Lung microvascular endothelial cell (primary cell): ENCODE measurements at places on chromosomes 16 and 17.
A peak's percentile ranks its signal among the peaks of the same experiment; 100 is the strongest.

DNA sequence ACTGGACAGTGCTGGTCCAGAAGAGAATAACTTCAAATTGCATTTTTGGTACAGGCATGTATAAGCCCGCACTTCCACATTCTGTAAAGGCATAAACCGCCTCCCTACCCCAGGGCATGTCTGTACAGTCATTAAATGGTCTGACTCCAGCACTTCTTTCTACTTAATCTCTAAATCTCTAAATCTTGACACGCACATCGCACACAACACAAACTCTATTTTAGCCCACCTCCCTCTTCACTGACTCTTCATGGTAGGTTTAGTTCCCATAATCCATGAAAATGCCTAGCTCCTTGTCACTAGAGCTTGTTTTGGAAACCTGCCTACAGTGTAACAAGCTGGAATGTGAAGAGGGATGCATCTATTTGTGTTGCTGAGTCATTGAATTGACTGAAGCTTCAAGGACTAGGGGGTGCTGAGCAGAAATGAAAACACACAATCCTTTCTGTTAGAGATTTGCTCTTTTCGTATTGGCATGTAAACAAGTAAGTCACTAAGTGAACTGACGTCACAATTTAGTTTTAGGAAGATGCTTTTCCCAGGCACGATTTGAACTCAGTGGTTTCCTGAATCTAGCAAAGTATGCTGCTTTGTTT, 1.6 kb upstream of the DUSP14 start:
- peak; percentile 97 for DNase-seq

GRCh38 chr17:76640550-76641380, 2.8 kb downstream of the ST6GALNAC1 start:
- no peak for DNase-seq

DNA sequence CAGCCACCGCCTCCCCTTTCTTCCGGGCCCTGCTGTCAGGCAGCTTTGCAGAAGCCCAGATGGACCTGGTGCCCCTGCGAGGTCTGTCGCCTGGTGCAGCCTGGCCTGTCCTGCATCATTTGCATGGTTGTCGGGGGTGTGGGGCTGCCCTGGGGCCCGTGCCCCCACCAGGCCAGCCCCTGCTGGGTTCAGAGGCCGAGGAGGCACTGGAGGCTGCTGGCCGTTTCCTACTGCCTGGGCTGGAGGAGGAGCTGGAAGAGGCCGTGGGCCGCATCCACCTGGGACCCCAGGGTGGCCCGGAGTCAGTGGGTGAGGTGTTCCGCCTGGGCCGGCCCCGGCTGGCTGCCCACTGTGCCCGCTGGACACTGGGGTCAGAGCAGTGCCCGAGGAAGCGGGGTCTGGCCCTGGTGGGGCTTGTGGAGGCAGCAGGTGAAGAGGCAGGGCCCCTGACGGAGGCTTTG, 5.5 kb upstream of the TGFB1I1 start:
- no peak for DNase-seq

- DNase-seq, result peak; percentile 80
Observed at GRCh38 chr17:42819939-42820535, 4.0 kb downstream of the BECN1 start.

DNA sequence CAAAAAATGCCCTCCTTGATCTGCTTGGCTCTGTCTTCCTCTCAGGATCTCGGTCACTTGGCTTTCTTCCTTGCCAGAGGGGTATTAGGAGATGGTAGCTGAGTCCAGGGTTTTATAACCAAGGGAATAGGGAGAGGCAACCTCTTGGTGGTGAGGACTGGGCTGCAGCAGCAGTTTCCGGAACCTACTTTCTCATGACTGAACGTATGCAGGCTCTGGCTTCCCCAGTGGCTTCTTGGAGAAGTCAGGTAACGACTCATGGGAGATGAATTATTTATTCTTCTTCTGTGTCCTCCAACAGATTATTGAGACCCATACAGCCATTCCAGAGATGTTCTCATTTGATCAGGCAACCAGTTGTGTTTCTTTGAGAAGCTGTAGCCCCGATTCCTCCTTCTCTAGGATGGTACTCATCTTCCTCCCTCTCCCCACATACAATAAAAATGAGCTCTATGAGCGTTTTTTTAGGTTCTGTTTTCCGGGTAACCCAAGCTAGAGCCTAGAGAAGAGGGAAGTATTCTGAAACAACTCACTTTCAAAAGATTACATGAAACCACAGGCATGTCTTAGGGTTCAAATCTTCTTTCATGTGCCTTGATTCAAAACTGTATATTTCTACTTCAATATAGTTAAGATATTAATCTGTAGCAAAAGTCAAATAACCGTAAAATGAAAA, 22.3 kb upstream of the DHX40 start:
- no peak for DNase-seq

GRCh38 chr17:43024407-43025289, at the start of gene RND2:
Gene RND2, plus strand, starts transcription at chr17:43025231. Its CDS starts 117 bp downstream, at chr17:43025348.
- DNase-seq, result peak; percentile 96

DNA sequence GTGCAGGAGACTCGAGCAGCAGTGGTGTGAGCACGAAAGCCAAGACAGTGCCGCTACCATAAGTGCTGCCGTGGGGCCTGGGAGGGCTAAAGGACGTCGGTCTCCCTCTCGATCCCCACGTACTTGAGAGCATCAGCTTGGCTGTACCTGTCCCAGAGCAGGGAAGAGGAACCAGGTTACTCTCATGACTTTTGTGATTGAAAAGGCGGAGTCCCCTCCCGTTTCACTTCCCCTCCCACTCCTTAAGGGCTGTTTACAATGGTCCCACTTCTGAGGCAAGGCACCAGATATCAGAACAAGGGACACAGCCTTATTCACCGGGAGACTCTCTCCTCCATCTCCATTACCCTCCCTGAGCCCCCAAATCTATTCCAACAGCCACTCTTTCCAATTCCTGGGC, 20.1 kb downstream of the CNTNAP1 start:
- no peak for DNase-seq

DNA sequence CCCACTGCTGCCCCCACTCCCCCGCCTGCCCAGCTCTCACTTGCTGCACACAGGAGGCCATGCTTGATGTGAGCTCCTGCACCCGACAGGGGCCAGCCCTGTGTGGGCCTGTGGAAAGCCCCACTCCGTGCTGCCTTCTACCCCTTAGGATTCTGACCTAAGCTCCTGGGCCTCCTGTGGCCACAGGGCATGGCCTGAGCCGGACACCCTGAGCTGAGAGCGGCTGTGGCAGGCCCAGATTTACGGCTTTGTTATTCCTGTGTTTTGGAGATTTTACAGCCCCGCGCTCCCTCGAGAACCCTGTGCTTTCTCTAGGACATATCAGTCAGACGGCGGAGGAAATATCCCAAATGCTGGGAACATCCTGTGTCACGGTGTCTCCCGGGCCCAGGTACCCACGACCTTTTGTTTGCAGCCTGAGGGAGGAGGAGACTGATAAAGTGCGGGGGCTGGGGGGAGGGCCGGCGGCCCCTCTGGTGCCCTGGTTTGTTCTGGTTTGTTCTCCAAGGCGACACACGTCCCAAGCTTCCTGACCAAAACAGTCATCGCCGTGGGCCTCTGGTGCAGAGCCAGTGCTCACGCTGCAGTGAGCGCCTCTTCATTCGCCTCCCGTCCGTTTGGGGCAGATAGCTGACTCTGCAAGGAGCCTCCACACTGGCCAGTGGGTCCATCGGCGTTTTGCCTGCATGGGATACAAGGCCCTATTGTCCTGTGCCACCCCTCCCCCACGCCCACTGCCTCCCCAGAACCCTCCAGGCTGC, 363.4 kb downstream of the C16orf95 start:
- DNase-seq, result peak; percentile 90

DNA sequence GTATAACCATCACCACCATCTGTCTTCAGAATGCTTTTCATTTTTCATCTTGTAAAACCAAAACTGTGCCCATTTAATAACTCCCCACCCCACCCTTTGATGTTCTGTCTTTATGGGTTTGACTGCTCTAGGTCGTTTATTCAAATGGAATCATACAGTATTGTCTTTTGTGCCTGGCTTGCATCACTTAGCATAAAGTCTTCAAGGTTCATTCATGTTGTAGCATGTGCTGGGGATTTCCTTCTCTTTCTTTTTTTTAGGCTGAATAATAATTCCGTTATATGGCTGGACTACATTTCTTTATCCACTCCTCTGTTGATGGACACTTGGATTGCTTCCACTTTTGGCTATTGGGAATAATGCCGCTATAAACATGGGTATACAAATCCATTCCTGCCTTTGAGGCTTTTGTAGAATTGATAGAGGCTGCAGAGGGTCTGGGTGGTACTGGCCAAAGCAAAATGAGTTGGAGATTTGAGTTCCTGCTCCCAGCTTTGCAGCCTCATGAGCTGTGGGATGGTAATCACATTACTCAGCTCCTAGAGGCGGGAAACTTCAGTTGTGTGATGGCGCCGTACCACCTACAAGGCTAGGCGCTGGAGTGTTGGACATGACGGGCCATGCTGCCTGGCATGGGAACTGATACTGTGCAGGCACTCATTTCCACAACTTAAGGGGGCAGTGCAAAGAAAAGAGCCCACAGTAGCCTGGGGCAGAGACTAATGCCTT, 64.8 kb downstream of the CLEC16A start:
- no peak for DNase-seq

DNA sequence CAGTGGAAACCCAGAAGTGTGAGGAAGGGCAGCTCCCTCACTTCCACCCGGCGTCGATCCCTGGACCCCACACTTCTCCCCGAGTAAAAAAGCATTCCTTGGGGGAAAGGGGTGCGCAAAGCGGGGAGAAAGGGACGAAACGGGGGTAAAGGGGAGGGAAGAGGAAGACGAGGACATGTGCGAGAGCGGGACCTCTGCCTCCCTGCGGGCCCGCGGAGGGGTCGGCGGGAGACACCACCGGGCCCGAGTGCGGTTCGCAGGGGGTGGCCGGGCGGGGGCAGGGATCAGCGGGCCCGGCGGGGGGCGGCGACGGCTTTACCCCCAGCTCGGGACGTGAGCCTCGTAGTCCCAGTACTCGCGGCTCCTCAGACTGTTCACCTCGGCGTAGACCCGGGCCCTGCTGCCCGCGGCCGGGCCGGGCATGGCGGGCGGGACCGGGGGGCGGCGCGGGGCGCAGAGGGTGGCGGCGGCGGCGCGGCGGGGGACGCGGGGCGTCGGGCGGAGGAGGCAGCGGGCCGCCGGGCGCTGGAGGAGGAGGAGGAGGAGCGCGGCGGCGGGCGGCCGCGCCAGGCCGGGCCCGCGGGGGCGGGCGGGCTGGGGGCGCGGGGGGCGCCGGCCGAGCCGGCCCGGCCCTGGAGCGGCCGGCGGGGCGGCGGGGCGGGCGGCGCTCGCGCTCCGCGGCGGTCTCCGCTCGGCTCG, 443 bp downstream of the CSNK2A2 start:
- DNase-seq, result peak; percentile 16

- DNase-seq, result no peak
Observed at GRCh38 chr17:3821101-3821500, 20.1 kb upstream of the ITGAE start.

DNA sequence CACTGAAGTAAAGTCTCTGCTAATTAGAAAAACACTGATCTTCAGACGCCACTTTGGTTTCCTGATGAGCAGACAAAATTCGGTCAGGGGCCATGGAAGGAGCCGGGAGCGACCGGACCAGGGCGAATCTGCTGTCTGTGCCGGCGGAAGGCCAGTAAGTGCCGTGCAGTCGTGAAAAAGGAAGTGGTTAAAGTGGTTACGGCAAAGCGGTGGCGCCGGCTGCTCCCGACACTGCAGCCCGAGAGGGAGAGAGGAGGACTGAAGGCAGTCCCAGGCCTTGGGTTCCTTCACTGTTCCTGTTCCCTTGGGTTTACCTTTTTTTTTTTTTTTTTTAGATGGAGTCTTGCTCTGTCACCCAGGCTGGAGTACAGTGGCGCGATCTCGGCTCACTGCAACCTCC, 17.3 kb upstream of the HEXD start:
- DNase-seq, result no peak

GRCh38 chr17:74354123-74354522, 7.5 kb downstream of the BTBD17 start:
- DNase-seq, result peak; percentile 68

DNA sequence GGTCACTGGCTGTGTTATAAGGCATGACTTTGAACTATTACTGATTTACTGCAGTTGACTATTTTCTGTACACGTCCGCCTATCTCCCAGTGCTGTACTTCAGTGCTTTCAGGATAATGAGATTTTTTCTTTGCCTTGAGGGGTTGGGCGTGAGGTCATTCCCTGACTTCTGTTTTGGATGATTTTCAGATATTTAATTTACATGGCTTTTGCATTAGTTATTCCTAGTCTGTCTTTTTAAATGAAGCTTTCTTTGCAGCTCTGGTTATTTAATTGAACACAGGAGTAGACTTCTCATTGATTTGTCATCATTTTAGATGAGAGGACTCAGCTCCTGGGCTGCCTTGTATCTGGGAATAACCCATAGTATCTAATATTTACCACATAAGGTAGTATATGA, 23.7 kb downstream of the WIPF2 start:
- no peak for DNase-seq

- peak; percentile 3 for DNase-seq
Observed at GRCh38 chr16:68700120-68700519, 37.0 kb upstream of the CDH1 start.

DNA sequence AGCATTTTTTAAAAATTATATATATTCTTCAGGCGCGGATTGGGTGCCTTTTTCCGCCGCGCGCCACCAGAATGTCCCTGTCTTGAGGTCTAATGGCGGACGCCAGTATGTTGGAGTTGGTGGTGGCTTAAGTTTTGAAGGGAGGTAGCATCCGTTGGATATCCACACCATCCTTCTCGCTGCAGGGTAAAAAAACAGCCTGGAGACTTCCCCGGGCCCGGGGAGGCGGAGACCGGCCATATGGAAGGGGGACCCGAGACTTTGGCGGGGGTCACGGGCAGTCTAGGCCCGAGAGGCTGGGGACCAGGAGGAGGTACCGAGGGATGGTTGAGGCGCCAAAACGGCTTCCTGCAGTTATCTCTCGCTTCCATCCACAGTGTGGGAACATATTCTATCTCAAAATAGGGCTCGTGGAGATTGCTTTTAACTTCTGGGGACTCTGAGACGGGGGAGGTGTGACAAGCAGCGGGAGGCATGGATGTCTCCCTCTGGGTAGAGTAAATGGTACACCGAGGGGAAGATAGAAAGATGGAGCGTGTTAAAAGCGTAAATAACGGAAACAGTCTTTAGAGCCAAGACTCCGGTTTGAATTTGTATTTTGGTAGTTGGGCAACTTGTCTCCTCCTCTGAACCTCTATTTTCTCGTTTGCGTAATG, at the start of gene SF3B3:
Gene SF3B3, plus strand, starts transcription at position 74 of the 656 bp plus-strand sequence. CDS start 2,841 bp downstream, outside the sequence.
- peak; percentile 73 for DNase-seq

- no peak for DNase-seq
Observed at GRCh38 chr16:84048871-84049270, 6.3 kb upstream of the SLC38A8 start.

GRCh38 chr16:54216268-54216667, 70.3 kb downstream of the IRX3 start:
- no peak for DNase-seq

GRCh38 chr17:79631640-79632431, 21.0 kb upstream of the RBFOX3 start:
- DNase-seq, result no peak
